ENCODE measurements at places on chromosomes 12 and 14.

DNA sequence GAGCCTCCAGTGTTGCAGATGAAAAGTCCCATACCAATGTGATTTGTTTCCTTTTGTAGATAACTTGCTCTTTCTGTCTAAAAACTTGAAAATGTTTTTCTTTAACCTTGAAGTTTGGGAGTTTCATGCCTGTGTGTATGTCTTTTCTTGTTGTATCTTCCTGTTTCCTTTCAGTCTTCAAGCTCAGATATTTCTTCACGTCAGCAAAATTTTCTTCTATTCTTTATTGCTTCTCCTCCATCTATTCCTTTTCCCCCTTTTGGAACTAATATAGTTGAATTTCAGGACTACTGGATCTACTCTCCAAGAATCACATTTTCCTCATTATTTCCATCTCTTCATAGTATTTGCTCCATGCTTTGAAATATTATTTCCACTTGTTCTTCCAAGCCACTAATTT, 23.9 kb downstream of the SOAT2 start:
- no peak for DNase-seq

- DNase-seq = no peak
Observed at GRCh38 chr14:87644689-87645088, 348.3 kb downstream of the GALC start.

GRCh38 chr14:98168211-98168985, 1103.6 kb downstream of the BCL11B start:
- no peak for DNase-seq

DNA sequence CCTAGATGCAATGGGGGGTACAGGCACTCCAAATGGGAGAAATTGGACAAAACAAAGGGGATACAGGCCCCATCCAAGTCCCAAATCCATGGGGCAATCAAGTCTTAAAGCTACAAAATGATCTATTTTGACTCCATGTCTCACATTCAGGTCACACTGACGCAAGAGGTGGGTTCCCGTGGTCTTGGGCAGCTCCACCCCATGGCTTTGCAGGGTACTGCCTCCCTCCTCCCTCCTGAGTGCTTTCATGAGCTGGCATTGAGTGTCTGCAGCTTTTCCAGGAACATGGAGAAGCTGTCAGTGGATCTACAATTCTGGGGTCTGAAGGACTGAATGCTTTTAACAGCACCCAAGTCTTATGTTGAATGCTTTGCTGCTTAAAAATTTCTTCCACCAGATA, 274.5 kb upstream of the LRIG3 start:
- no peak for DNase-seq

- no peak for DNase-seq
Observed at GRCh38 chr12:38984388-38984787, 79.0 kb upstream of the CPNE8 start.

GRCh38 chr12:33480366-33480765, 40.7 kb upstream of the SYT10 start:
- no peak for DNase-seq

DNA sequence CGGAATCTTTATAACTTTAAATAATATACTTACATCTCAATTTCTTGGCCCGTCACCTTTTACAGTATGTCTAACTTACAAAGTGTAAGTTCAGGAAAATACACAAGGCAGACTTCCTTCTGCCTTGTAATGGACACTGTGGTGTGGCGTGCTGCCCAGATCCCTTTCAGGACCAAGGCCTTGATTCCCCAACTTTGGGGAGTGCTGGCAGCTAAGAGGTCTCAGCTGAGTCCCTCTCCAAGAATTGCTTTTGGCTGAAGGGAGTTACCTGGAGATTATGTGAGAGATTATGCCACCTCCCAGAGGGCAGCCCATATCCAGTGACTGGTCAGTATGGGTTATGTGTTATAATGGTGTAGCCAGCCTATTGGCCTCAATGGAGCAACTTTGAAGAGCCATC, 21.2 kb upstream of the BATF start:
- DNase-seq = no peak

DNA sequence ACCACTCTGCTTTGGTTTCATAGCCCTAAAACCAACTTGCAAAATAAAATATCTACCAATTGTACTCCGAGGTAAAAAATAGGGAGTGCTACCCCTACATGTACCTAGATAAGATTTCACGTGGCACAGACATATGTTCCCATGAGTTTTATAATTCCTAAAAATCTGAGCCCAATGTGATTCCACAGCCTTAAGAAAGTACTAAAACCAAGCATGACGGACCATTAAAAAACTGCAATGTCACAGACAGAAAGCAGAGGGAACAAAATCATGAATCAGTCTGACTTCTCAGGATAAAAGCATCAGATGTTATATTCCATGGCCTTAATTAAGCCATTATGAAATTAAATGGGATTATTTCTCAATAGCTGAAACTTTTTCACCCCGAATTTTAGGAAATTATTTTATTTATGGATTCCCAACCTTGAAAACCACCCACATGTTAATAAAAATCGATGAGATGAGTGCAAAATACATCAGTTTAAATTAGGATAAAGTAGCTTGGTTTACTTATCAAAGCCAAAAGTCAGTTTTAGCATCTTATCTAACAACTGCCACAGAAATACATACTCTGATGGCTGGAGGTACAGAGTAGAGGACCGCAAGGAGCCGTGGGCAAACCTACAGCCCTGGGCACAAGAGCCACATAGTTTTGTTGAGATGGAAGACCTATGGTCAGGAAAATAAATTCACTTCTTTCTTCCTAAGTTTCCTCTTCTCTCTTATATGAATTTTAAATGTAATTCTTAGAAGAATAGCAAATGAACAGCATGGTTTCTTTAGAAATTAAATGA, 4.5 kb downstream of the ITPR2 start:
- DNase-seq = no peak

DNA sequence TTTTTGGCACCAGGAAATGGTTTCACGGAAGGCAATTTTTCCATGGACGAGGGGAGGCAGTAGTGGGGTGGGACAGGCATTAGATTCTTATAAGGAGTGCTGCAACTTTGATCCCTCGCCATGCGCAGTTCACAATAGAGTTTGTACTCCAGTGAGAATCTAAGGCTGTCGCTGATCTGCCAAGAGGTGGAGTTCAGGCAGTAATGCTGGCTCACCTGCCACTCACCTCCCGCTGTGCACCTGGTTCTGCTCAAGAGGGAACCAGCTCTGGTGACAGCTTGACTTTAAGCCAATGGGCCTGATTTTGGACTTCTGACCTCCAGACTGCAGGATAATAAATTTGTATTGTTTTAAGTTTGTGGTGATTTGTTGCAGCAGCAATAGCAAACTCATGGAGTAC, 80.8 kb upstream of the TTC7B start:
- DNase-seq = no peak

- DNase-seq = no peak
Observed at GRCh38 chr14:81402123-81402495, 2.0 kb upstream of the STON2 start.

DNA sequence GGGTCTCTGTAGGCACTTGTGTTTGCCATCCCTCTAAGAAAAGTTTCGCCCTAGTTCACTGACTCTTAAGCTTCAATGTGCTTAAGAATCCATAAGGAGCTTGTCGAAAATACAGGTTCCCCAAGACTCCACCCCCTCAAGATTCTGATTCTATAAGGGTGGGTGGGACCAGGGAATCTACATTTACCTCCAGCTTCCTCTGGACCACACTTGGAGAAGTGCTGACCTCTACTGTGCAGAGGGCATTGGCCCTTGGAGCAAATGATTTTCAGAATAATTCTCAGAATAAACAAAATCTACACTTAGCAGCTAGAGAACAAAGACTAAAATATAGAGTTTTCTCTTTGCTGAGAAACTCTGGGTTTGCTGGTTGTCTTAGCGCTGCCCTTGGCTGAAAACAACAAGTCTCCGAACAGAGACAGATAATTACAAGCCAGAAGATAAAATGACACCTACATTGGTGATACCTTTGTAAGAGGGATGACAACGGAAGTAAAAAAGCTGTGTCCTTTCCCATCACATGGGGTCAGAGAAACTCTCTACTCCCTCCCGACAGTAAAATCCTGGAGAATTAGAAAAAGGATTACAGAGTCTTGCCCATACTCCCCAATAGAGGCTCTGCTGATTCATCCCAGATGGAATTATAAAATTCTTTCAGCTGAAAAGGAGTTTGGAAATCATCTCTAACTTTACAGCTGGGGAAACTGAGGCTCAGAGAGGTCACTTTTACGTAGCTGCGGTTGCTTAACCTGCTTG, 4.8 kb downstream of the TGFB3 start:
- DNase-seq = no peak

- no peak for DNase-seq
Observed at GRCh38 chr12:49964849-49965624, 3.4 kb downstream of the AQP5 start.

- peak; percentile 91 for DNase-seq
Observed at GRCh38 chr14:55802986-55803872, 223.2 kb downstream of the KTN1 start.

DNA sequence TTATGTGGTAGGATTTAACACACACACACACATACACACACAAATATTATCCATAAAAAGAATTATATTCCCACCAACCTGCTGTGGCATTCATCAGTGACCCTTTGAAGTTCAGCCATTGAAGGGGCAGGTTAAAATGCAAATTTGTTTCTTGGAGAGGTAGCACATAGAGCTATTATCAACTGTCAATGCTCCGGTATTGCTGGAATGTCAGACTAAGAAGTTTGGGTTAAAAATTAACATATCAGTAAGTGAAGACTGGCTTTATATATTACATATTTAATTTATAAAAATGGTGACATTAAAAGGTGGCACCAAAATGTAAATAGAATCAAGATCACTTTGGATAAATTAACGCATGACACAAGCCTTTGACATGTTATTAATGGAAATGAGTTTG, 207.3 kb downstream of the DAD1 start:
- DNase-seq = no peak

- DNase-seq = no peak
Observed at GRCh38 chr14:100549834-100550625, 37.2 kb downstream of the BEGAIN start.

DNA sequence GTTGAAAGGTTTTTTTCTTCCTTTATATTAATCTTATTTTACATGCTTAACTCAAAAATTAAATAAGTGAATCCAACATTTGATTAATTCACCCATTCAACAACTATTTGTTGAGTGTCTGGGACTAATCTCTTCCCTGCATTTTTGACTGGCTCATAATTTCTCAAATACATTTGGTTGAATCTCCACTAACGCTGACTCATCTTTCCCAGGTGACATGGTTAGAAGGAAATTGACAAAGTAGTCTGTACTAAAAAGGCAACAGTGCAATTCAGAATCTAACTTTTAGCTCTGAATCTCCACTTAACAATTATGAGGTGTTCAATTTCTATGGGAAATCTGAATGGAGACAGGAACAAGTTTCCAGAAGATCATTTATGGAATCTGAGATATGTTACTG, 88.9 kb downstream of the LIN7A start:
- no peak for DNase-seq

DNA sequence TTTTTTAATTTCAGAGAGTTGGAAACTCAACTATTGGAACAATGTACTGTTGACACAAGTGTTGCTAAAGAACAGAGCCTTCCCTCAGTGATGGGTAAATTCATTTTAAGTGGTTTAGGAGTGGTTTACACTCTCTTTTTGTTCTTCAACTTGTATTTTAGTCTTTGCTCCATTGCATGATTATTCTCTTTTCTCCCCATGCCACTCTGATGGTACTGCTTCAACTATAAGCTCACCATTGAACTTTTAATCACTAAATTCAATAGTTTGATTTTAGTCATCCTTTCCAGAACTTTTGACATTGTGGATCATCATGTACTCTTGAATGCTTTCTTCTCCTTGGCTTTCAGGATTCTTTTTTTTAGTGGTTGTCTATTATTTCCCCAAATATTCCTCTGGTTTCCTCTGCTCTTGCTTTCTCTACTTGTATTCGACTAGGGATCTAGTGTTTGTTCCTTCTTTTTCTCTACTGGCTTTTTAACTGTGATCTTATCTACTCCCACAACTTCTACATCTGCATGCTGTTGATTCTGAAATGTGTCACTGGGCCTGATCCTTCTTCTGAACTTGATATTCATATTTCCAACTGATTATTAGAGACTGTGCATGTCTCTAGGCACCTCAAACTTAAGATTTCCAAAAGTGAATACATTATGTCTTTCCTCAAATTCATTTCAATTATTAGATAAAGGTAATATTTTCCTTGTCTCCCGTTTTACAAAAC, 15.4 kb downstream of the ACTR10 start:
- no peak for DNase-seq

- no peak for DNase-seq
Observed at GRCh38 chr14:20775043-20775442, 6.0 kb upstream of the RNASE6 start.

- no peak for DNase-seq
Observed at GRCh38 chr14:42307239-42307825, 700.7 kb downstream of the LRFN5 start.

- DNase-seq = no peak
Observed at GRCh38 chr12:118101051-118101450, 2.8 kb downstream of the VSIG10 start.

DNA sequence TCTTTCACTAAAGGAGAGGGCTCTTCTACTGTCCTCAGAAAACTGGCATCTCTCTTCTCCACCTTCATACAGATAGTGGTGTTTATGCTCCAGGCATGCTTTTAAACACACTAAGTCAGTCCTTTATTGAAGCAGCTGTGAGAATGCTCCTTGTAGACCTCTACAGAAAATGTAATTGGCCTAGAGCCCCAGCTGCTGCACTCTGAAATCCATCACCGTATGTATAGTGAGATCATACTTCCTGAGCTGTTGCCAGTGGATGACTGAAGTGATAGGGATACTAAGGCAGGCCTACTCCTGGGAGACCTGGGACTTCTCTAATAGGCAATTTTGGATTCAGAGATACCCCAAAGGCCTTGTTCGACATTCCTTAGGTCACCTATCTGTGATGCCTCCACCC, 535.4 kb downstream of the RPS29 start:
- DNase-seq = no peak

- no peak for DNase-seq
Observed at GRCh38 chr14:28412077-28412476, 354.5 kb upstream of the FOXG1 start.

DNA sequence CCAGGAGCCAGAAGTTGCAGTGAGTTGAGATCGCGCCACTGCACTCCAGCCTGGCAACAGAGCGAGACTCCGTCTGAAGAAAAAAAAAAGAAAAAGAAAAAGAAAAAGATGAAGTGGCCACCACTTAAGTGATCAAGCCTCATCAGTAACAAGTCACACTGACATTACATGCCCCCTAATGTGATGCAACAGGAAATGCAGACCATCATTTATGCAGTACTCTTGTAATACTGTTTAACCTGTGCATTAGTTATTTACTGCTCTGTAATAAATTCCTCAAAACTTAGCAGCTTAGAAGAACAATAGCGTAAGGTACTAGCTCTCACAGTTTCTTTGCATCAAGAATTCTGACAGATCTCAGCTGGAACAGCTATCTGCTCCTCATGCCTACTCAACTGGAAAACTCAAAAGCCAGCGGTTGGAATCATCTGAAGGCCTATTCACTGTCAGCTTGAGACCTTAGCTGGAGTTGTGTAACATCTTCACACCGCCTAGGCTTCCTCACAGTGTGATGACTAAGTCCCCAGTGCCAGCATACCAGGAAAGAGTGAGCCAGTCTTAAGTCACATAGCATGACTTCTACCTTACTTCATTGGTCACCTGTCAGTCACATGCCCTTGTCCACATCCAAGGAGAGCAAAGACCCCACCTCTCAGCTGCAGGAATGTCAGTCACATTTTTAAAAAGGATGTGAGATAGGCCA, 31.5 kb downstream of the EPS8 start:
- DNase-seq = peak; percentile 84

- DNase-seq = no peak
Observed at GRCh38 chr14:67522270-67522669, 10.8 kb upstream of the PLEKHH1 start.

Measured in HCT116 (cell line).